NCI-H226 (cell line): ENCODE measurements at places on chromosomes 4 and X.

GRCh38 chrX:110924871-110925270, 129.3 kb upstream of the CHRDL1 start:
- DNase-seq = no peak

DNA sequence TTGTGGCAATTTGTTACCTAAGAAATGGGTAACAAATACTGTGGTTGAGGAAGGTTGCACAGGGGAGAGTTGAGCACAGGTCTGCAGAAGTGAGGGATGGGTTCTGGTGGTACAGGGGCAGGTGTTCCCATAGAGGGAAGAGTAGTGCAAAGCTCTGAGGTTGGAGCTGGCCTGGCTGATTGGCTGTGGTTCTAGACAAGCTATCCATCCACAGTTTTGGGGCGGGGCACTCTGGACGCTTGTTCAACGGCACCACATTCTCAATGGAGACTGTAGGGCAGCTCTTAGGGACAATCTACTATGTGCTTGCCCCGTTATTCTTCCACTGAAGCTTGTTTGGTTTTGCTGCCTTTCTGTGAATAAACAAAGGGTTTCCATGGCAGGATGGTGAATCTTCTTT, 35.4 kb downstream of the NAT8L start:
- no peak for DNase-seq

DNA sequence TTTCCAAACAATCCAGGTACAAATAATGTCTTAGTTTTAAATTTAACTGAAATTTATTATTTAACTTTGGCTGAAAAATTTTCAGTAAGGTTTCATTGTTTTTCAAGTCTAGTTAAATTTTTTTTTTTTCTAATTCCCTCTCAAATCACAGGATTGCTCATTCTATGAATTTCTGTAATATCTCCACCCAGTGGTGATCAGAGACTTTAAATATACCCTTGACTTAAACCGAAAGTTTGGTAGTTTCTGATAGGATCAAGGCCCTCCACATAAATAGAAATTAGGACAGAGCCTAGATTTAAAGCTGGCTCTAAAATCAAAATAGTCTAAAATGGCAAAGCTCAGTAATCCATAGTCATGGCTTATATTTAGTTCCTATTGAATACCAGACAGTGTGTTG, 175.4 kb downstream of the TBCK start:
- no peak for DNase-seq

- DNase-seq = no peak
These were observed 88.9 kb upstream of the PDLIM3 start for GRCh38 chr4:185624259-185624589.

DNA sequence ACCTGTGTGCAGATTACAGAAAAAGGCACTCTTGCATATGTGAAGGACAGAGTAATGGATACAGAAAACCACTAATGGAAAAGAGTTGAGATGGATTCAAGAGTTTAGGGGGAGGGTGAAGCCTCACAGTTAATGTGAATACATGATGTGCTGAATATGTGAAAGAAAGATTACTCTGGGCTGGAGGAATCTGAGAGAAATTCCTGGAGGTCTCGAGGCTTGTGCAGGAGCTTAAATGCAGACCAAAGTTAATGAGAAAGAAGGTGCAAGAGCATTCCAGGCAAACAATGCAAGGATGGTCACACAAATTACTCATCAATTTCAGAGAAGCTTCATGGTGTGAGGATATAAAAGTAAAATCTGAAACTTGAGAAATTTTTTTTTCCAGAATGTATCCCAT, 768.8 kb downstream of the STPG2 start:
- no peak for DNase-seq

- no peak for DNase-seq
These were observed 18.9 kb upstream of the GPR101 start for GRCh38 chrX:137052643-137053235.

DNA sequence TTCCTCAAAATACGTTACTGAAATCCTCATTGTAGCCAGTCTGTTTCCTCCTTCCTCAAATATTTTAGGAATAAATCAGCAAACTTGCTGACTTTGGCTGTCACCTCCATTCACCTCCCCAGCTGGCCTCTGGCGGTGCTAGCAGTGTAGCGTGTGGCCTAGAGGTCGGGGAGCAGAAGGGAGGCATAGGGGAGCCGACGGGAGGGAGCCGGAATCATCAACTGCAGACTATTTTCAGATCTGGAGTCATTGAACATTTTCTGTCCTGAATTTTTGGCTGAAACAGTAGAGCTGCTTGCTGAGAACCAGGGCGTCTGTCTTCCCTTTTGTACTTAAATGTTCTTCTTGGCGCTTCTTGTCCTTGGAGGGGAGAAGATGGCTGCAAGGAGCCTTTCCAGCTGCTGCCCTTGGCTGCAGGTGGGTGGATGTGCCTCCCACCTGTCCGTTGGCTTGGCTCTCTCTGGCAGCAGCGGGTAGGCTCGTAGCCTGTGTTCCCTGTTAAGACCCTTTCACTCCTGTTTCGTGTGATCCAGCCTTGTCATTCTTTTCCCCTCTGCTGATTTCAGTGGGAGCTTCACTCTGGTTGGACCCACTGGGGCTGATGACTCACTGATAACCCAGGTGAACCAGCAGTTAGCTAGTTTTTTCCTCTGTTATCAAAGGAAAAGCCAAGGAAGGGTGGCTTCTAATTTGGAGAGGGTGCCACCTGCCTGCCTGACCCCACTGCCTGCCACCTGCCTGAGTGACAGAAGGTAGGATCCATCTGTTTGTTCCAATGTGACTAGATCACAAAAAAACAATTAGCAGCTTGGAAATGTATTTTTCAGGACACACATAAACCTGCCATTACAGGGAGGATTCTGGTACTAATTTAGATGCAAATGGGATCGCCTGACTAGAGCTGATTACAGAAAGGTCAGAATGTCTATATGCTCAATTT, 135.9 kb downstream of the GATB start:
- DNase-seq = no peak

DNA sequence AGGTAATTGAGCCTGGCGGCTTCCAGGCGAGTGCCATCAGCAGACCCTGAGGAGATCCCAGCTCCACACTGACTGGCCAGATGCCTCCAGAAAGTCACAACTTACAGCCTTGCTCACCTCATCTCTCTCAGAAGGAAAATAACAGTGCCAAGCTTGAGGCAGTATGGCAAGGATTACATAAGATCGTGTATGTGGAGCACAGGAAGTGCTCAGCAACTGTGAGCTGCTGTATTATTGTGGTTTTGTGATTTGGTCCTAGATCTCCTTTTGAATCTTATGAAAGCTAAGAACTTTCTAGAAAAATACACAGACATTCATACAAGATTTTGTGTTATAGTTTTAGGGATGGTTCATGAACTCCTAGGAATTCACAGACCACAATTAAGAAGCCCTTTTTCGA, 14.0 kb downstream of the RASL11B start:
- DNase-seq = no peak

DNA sequence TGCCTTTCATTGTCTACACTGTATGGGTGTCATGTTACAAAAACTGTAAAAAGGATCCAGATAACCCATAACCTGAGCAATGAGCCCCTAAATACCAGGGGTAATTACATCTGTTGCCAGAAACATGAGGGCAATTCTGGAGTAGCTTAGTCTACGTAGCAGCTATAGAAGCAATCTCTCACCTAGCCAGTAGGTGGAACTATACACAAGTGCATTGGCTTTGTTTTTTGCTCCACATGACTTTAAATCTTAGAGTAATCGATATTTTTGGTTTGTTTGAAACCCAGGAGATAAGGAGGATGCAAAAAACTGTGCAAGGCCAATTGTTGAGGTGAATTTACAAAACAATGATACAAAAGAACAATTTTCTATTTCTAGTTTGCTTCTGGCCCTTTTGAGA, 57.5 kb downstream of the GPR82 start:
- DNase-seq = peak; percentile 3
